Stimulated activated CD8-positive, alpha-beta memory T cell treated with anti-CD3 and anti-CD28 coated beads, Interleukin-4, amount 100 ng/mL, for 1 hour (primary cell): ENCODE measurements at places on chromosomes 3 and 15.

GRCh38 chr15:34802803-34803750 is 7.7 kb upstream of the ACTC1 start:
- DNase-seq, result no peak

DNA sequence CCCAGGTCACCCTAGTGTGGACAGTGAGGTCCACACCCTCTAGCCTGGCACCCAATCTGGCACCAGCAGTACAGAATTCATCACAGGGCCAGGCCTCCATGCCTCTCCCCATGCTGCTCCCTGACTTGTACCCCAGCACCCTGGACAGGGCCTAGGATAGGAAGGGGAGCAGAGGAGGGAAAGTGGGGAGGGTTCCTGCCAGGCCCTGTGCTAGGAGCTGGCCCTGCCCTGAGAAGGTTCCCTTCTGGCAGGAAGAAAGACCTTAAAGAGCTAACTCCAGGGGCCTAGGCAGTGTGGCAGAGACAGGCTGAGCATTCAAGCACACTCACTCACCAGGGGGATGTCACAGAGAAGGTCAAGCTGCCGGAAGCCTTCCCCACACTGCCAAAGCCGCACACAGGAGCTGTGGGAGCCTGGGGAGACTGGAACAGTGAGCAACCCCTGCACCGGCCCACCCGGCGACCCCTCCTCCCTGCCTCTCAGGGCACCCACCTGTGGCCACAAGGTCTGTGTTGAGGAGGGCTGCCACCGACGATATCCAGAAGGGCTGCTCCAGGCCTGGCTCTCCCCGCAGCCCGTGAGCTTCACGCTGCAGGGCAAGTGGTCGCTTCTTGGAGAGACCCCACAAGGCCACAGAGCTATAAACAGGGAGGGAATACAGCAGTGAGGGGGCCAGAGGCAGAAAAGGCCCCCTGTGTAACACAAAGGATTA is 7.4 kb downstream of the RRP9 start:
- DNase-seq, result no peak

GRCh38 chr3:55272031-55272645 is 215.0 kb downstream of the WNT5A start:
- no peak for DNase-seq

DNA sequence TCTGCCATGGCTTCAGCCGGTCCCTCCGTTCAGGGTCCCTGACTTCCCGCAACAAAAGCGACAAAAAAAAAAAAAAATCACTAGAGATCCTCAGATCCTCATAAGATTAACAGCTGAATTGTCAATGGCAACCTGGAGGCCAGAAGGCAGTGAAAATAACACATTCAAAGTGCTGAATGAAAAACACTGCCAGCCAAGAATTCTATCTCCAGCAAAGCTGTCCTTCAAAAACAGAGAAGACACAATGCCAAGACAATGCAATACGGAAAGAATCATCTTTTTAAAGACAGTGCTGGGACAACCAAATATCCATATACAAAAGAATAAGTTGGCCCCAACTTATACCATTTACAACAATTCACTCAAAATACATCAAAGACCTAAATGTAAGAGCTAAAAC is 21.6 kb downstream of the MTHFS start:
- DNase-seq, result no peak

DNA sequence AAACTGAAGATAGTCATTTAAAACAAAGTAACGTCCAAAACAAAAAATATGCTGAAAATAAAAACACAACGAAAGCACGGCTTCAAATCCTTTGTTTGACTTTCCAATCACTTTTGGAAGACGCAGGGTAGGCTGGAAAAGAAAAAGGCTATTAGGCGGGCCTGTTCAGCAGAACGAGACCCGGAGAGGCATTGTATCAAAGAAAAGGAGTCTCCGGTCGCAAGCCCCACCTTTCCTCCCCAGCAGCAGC is 691 bp downstream of the SENP7 start:
- DNase-seq, result no peak

DNA sequence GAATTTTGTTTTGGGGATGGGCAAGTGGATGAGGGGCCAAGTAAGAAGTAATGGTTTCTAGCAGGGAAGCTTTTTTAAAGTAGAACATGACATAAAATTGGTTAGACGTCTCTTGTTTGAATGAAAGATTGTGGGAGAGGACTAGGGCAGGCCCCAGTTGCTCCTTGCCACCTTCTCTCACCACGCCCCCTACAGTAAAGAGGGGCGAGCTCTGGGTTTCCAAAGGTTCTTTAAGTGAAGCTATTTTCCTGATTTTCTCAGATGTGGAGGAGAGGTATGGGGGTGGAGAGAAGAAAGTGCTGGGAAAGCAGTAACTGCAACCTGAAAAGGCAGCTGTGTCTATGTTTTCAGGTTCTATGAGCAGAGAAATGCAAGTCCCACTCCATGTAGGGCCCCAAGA is 32.6 kb upstream of the SKIL start:
- DNase-seq, result no peak

DNA sequence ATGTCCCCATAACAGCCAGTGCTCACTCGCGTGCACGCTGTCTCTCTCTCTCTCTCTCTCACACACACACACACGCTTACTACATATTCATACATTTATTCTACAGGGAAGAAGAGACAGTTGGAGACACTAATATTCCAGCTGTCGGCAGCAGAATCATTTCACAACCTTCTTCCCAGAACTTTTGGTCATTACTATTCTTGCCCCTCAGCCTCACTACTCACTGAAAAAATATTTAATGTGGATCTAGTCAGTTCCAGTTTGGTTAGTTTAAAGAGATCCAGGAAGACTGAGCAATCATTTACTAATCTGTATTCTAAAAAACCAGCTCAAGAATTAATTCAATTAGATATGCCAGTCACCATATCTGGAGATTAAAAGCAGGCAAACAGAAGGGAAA is 394.9 kb downstream of the PTPRG start:
- DNase-seq, result no peak
